ENCODE measurements at places on chromosomes 5 and 9.

GRCh38 chr5:137845472-137845871 lies 22.2 kb upstream of the MYOT start:
- DNase-seq, result no peak

GRCh38 chr9:30982301-30982700 lies 1402.1 kb upstream of the ACO1 start:
- no peak for DNase-seq

- DNase-seq, result no peak
Measured at GRCh38 chr5:5881294-5881693, 458.8 kb downstream of the ICE1 start.

DNA sequence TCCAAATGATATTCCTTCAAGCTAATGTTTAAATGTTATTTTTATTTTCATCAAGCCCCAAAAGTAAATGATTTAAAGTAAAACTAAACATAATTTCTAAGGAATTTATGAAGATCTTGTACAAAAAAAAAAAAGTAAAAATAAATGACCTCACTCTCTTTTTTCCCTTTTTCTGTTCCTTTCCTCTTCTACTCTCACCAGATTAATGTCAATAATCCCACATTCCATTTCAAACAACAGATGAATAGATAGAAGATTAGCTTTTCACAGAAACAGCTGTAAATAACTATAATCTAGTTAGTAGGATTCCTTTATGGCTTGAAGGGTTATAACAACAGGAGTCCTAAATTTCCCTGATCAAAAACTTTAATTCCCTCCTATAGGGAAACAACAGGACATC lies 88.1 kb downstream of the EFNA5 start:
- DNase-seq, result no peak

- no peak for DNase-seq
Measured at GRCh38 chr5:150394131-150394530, 18.6 kb downstream of the CD74 start.

- no peak for DNase-seq
Measured at GRCh38 chr9:109156708-109157107, 10.3 kb downstream of the FRRS1L start.

GRCh38 chr9:34962546-34962945 lies 4.5 kb downstream of the PHF24 start:
- no peak for DNase-seq

DNA sequence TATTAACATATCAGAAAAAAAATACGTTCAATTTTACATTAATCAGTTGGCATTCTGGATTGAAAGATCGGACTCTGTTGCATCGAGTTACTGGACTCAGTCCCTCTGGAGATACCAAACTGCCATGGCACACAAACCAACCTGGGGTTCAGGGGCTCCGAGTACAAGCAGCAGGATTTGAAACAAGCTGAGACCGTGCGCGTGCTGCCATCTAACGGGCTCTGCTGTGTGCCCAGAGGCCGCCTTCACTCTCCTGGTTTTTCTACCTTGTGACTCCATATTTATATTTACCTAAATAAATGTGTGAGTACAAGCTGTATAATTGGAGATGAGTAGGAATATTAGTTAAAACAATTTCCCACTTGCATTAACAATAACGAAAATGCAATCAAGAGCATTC lies 48.2 kb downstream of the ANXA1 start:
- DNase-seq, result no peak

DNA sequence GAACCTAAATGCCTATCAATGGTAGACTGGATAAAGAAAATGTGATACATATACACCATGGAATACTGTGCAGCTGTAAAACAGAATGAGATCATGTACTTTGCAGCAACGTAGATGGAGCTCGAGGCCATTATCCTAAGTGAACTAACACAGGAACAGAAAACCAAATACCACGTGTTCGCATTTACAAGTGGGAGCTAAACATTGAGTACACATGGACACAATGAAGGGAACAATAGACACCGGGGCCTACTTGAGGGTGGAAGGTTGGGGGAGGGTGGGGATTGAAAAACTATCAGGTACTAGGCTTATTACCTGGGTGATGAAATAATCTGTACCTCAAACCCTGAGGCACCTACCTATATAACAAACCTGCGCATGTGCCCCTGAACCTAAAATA lies 22.4 kb upstream of the DEPDC1B start:
- no peak for DNase-seq

- no peak for DNase-seq
Measured at GRCh38 chr5:1765880-1766235, 33.8 kb downstream of the MRPL36 start.

GRCh38 chr5:152379331-152379730 lies 25.7 kb downstream of the NMUR2 start:
- DNase-seq, result no peak

GRCh38 chr5:64958757-64959391 lies 190.1 kb downstream of the CWC27 start:
- DNase-seq, result no peak

DNA sequence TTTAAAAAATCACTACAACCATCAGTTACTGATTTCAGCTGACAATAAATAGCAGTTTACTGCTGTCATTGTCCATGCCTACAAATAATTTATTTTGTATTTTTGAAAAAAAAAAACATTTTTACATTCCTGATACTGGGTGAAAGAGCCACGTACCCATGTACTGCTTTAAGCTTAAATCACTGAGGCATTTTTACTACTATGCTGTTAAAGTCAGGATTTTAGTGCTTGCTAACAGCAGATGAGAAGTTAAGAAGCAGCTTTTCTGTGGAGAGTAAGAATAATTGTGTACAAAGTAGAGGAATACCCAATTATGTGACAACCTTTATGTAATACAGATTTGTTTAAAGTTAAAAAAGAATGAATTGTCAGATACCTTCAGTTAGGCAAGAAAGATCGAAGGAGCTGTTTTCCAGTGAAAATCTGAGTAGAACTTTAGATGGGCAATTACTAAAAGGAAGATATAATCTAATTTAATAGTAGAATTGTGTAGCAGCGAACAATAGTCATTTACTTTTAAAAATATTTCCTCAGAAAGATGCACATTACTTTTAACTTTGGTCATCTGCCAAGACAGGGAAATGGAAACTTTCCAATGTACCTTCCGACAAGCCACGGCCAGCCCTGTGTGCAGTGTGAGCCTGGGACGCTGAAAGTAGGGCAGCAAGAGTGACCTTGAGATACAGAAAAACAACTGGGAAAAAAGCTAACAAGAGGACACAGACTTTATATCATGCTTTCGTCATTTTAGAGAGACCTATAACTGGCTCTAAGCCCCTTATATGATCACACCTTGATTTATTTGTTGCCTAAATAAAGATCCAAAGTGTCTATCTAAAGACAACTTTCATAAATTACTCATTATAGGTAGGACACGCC lies 39.9 kb downstream of the RHOBTB3 start:
- no peak for DNase-seq

DNA sequence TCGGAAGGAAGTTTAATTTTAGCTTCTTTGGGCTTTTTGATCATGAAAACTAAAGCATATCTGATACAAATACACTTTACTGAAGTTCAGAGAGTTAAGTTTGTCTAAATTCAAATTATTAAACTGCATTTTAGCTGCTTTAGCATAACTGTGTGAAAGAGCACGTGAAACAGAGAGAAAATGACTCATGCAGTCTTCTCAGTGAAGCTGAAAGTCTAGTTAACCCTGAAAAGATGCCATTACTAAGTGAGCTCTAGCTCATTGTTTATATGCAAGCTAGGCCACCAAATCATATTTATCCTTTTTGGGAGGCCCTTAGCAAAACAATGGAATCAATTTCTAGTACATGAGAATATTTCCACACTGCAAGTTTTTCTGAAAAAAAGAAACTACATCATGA lies 27.6 kb downstream of the TPD52L3 start:
- DNase-seq, result no peak

GRCh38 chr9:8708728-8709127 lies 909.1 kb upstream of the DMAC1 start:
- no peak for DNase-seq

DNA sequence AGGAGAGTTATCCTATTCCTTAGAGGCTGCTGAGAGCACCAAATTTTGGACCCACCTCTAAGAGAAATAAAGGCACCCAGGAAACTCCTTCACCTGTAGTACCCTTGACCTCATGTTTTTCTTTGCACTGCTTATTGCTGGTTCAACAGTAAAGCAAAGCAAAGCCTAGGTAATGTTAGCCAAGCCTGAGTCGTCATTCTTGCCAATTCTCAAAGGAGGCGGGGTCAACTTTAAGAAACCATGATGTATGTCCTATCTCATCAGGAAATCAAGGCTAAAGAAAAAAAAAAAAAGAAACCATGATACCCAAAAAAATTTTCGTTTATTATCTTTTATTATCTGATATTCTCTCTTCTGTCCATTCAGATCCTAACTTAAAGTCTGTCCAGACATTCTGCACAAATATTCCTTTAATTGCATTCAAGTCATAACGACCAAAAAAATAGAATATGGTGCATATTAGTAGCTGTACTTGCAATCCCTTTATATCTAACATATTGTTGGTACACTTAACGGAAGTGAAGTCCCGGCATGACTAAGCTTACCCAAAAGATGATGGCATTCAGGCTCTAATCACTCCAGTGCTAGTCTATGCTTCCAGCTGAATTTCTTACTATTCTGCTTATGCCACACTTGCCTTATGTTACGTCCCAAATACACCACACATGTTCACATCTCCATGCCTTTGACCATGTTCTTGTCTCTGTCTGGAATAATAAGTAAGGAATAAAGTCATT lies 1.8 kb downstream of the AUH start:
- no peak for DNase-seq

GRCh38 chr5:89128906-89129625 lies 246.1 kb upstream of the MEF2C start:
- no peak for DNase-seq

DNA sequence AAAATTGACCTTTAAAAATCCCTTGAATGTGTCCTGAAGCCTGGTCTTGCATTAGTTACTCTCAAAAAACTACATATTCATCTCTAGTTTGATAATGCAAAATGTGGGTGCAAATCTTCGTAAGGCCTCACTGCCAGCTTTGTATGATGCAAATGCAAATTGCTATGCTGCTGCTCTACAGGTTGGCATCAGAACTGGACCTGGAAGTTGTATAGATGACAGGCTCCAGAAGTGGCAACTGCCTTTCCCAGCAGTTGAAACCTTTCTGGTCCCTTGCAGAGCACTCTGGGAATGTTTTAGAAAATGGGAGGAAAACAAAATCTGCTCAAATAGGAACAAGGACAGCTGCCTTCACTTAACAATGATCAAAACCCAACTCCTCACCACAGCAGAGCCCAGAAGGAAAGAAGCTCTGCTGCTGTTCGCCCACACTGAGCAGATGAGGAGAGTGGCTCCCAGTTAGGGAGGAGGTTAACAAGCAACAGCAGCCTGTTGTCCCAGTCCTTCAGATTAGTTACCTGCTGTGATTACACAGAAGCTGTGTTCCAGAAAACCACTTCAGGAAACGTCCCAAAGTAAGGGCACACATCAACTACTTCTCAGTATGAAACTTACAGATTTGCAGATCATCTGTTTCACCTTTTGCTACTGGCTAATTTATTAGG lies 93.5 kb downstream of the PLPP1 start:
- DNase-seq, result no peak

GRCh38 chr9:104025104-104025503 lies 69.0 kb upstream of the SMC2 start:
- DNase-seq, result no peak

DNA sequence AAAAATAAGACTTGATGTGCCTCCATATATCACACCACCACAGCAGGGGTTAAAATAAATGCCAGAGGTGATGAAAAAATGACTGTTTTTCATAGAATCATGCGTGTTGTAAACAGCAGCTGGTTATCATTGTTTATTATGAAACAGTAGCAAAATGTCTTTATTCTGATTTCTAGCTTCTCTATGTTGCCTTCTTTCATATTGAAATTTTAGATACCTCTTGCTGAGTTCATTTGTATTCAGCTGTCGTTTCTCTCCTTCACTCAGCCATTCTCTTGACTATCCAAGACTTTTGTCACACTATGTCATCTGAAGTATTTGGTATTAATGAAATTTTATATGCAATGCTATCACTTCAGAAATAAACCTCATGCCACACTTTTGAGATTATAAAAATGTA lies 465.0 kb downstream of the TAF11L14 start:
- no peak for DNase-seq

DNA sequence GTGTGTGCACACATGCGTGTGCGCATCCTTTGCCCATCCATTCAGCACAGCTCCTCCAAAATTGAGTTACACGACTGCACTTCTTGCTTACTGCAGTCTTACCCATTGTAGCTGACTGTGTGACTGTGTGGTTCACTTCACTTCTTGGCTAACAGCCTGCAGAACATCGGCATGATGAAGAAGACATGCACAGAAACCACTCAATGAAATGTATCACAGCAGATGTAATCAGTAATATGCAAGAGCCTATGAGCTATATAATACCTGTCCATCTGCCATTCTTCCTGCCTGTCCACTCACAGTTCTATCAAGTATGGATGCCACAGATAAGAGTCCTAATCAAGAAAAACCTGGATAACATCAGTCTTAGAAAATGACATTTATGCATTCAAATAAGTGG lies 83.9 kb downstream of the TRPM3 start:
- no peak for DNase-seq

DNA sequence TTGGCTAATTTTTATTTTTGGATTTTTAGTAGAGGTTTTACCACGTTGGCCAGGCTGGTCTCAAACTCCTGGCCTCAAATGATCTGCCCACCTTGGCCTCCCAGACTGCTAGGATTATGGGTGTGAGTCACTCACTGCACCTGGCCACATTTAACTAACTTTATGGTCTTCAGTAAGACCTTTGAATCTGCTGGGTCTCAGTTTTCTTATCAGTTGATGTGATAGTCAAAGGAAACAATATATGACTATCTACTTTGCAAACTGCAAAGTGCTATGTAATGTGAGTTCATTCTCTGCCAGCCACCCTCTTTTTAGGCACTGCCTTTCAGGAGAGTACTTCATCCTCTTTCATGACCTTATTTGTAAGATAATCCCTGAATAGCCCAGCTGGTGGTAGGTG lies 474.7 kb downstream of the PDE4D start:
- no peak for DNase-seq

DNA sequence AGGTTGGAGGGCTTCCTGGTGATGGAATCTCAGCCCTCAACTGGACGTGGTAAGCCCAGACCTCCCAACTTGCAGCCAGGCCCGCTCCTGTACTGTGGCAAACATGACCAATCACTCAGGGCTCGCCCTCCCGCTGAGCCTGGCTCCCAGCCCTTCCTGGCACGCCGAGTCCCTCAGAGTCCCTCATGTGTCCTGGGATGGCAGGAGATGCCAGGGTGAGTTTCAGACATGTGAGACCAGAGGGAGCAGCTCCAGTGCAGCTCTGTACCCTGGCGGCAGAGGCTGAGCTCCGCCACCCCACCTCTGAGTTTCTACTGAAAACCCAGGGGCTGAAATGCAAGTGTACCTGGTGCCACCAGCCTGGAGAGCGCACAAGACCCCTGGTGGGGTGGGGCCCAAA lies 42.0 kb upstream of the RXRA start:
- no peak for DNase-seq

DNA sequence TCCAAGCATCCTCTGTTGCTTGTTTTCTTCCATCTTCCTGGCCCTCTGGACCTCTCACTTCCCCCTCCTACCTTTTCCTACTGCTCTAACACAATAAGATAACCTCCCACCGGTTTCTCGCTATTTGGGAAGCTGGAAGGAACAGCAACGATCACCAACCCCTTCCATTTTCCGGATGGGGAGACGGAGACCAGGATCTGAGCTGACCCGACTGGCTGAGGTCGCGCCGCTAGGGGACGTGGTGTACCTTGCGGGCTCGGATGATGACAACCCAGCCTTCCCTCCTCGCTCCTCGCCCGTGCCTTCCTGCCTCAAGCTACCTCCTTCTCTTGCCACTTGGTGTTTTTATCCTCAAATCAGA lies 1.9 kb downstream of the LPAR1 start:
- DNase-seq, result no peak

- no peak for DNase-seq
Measured at GRCh38 chr5:5089895-5090649, 50.1 kb upstream of the ADAMTS16 start.

All from stimulated activated CD8-positive, alpha-beta memory T cell treated with anti-CD3 and anti-CD28 coated beads, Interleukin-4, amount 100 ng/mL, for 1 hour (primary cell).